Muscle of leg (tissue), 16 donors: ENCODE measurements at places on chromosomes 3 and 15. TPM values are rescaled to one million over a fixed set of nuclear protein-coding genes. Genes with fewer than 3 reads are reported as not detected.
A peak's percentile ranks its signal among the peaks of the same experiment; 100 is the strongest.

DNA sequence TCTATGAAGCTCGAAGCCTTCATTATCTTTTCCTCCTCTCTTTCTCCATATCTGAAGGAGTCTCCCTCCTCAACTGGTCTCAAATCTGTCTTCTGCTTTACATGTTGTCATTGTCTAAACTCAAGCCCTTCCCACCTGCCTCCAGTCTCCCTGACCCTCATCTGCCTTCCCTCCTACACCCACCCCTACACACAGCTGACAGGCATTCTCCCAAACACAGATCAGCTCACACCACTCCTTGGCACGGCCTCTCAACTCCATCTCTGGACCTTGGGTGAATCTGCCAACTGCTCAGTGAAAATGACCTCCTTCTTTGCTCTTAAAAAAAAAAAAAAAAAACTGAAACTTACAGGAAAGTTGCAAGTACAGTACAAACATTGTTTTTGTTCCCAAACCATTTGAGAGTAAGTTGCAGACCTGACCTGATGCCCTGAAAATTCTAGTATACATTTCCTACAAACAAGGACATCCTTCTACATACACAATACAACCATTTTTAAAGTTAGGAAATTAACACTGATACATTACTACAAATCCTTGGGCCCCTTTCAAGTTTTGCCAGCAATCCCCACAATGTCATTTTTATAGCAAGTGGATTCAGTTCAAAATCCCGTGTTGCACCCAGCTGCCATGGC, 49.4 kb upstream of the UBE2E1 start:
- peak; percentile 41 for DNase-seq

ZNF80 gene
- total RNA-seq: 0.04 TPM

- DNase-seq: no peak
These were observed 32.8 kb downstream of the CYFIP1 start for GRCh38 chr15:22947101-22948000.

CD47 gene
- 67.7 TPM for total RNA-seq

DNA sequence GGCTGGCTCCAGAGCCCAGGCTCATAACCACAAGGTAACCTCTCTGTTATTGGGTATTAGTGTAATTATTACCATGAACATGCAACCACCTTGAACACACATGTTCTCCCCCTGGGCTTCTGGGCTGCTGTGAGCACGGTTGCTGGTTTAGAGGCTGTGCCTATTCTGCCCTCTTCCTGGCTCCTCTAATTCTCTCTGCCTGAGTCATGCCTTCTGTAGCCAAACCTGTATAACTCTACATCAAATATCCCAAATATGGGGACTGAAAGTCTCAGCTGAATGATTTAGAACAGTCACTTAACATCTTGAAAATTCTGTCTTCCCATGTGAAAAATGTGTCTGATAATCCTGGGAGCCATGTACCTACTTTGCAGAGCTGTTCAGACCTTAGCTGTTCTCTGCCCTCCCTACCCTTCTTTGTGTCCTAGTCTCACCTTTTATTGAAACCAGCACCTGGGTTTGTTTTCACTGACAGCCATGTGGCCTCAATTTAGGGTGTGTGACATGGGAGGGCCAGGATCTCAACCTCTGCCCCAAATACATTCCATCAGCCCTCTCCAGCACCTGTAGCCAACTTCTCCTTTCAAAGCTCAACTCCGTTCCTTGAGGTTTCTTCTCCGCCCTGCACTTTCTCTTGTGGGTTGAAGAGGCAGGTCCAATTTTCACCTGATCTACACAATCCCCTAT, 60.7 kb downstream of the PDZRN3 start:
- no peak for DNase-seq

DNA sequence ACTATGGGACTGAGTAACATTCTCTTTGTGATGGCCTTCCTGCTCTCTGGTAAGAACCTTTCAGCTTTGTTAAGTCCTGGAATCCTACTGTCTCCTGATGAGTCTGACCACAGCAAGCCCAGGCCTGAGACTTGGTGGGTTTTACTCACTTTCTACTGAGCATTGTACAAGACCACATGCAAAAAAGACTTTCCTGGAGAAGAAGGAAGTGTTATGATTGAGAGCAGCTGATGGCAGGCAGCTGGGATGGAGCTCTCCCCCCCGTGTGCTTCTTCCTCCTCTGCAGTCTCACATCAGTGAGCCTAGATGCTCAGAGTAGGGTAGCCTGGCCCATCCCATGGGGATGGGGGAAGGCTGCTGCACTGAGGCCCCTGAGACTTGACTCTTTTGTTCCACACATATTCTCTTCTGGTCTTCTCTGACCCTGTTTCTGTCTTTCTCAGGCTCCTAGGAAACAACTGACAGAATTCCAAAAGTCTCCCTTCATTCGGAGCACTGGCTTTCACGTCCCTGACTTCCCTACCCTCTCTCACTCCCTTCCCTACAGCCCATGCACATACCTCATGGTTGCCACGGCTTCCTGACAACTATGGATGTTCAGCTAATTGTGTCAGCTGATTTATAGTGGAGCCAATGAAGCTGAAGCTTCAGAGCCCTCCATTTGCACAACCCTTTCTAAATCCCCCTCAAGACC, 36.6 kb downstream of the CD86 start:
- peak; percentile 39 for DNase-seq

AMT gene
- 5.5 TPM for total RNA-seq

SLC35G2 gene
- 2.7 TPM for total RNA-seq

DNA sequence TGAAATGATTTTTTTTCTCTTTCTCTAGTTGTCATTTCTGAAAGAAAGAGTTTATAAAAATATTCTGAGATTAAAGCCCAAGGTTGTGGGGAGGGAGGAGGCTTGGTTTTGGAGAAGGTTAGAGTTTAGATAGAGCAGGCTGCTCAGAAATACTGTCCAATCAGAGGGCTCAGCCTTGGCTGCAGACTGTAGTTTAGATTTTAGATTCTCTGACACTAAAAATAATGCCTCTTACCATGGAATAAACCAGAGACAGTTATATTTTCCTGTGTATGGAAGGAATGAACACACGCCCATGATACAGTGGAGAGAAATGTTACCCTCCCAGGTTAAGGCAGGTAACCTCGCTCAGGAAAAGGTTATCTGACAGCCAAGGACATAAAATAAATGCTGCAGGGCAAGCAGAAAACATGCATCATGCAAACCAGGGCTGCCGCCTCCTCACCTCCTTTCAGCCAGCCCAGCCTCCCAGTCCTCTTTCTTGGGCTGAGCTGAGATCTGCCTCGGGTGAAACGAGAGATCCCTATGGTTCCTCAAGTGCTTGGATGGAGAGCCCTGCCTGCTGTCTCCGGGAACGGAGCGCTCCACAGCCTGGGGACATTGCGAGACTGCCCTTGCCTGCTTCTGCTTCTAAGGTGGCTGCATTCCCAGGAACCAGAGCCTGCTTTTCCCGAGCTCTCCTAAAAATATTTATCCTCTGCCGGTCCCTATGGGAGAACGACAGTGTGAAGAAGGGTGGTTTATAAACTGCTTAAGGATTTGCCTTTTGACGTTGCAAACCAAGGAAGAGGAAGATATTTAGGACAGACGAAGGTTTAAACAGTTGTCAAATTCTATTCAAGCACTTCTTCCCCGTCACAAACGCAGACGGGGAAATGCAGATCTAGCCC, 848 bp downstream of the NCEH1 start:
- DNase-seq: peak; percentile 48

- no peak for DNase-seq
These were observed 58.5 kb upstream of the GATA2 start for GRCh38 chr3:128551451-128551850.

GRCh38 chr3:21237638-21238037, 513.4 kb downstream of the ZNF385D start:
- DNase-seq: no peak

GRCh38 chr3:47009225-47010110, 30.0 kb downstream of the NBEAL2 start:
- peak; percentile 96 for DNase-seq

GRCh38 chr15:49847423-49848281, 226.8 kb downstream of the DTWD1 start:
- peak; percentile 58 for DNase-seq

GRCh38 chr15:41492597-41493204, 973 bp upstream of the ITPKA start:
- no peak for DNase-seq

- DNase-seq: peak; percentile 84
These were observed 1.8 kb downstream of the BCL6 start for GRCh38 chr3:187743195-187744141.

OR5K2 gene
- total RNA-seq: not detected

- no peak for DNase-seq
These were observed 38.6 kb downstream of the TRIM71 start for GRCh38 chr3:32856355-32856889.

- no peak for DNase-seq
These were observed 71.1 kb downstream of the HMCES start for GRCh38 chr3:129349791-129350190.

DNA sequence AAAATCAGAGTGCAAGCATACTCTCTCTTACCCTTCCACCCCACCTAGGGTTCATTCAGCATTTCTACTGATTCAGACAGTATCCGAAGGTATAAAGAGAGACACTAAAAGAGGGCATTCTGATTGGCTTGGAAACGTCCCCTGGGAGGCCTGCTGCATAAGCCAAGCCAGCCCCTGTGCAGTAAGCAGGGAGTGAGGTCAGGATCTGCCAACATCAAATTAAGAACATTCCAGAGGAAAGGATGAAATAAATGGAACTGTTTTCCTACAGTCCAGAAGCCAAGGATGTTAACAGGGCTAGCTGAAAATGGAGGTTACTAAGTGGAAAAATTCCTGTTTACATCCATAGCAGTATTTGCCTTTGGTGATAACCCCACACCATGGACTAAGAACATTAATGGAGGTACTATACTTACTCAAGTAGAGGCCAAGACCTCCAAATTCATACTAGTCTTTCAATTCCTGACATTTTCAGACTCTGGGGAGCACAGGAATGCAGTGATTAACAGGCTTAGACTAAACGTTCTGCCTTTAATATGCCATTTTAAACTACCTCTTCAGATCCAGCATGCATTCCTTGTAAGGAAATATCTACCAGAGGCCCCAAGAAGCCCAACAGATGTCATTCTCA, 34.5 kb downstream of the NPTN start:
- peak; percentile 35 for DNase-seq

GRCh38 chr3:43366481-43366880, 80.1 kb downstream of the SNRK start:
- no peak for DNase-seq

GRCh38 chr15:82848241-82848993, 39.0 kb downstream of the WHAMM start:
- no peak for DNase-seq

GRCh38 chr3:142912402-142913172, 23.7 kb upstream of the PCOLCE2 start:
- peak; percentile 28 for DNase-seq

DNA sequence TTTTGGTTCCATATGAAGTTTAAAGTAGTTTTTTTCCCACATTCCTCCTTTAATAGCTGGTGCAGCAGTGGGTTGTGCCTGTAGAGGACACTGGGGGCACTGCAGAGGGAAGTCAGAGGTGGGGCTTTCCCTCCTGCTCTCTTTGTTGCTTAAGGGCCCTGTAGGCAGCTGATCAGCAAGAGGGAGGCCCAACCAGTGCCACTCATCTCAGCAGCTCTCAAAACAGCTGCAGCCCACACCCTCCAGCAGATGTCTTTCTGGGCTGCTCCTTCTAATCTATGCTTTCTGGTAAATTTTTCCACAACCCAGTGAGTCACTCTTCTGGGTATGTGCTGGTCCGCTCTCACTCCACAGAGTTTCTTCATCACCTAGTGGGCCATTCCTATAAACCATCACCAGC, 263.8 kb downstream of the FEZF2 start:
- DNase-seq: peak; percentile 64
